Kasumi-1 (cell line): ENCODE measurements at places on chromosomes 1 and 21.

DNA sequence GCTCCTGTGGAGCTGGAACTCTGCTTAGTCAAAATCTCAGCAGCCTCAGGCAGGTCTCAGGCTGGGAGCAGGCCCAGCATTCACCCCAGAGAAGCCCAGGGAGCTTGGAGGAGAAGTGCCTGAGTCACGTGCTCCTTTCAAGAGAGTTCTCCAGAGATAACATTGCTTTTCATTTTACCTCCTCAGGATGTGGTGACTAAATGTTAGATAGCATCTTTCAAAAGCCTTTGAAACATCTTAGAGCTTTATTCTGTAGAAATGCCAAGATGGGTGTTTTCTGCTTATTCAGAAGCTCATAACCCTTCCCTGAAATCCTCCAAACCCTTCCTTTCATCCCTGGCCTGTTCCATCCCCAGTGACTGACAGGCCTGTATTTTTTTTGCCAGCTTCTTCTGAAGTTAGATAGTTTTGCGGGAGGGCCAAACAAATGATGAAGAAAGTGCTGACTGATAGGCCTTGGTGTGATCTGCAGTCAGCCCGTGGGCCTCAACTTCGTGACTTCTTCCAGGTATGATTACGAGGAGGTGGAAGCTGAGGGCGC, 58.0 kb downstream of the PGM1 start:
- no peak for DNase-seq

DNA sequence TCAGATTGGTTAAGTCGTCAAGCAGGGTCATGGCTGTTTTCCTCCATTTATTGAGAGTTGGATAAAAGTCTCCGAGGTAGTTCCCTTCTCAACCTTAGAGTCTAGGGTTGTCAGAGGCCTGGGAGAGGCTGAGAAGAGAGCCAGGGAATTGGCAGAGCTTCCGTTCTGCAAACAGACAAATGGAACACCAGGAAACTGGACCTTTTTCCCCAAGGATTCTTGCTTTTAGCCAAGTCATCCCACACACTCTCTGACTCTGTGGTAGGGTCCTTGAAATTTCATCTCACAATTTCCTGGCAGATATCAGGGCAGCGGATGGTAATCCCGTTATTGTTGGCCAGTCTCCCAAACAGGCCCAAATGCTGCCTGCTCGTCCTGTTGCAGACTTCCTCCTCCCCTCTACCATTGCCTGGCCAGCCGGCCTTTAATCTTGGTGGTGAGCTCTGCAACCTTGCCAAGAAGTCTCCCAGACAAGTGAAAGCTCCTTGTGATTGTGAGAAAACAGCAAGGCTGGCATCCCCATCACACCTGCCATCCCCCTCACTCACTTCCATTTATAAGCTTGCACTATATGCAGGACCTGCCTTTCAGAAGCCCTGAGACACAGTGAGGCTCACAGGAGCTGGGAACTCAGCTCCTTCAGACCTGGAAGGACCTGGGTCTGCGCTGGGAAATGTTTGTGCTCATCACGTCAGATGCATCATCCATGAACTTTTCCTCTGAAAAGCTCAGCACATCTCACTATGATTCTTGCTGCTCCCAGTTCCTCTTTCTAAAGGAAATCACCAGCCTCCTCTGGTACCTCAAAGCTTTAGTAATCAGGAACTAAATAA, 13.7 kb upstream of the SRP9 start:
- no peak for DNase-seq

GRCh38 chr1:180598333-180598974, 33.4 kb upstream of the XPR1 start:
- DNase-seq: no peak

DNA sequence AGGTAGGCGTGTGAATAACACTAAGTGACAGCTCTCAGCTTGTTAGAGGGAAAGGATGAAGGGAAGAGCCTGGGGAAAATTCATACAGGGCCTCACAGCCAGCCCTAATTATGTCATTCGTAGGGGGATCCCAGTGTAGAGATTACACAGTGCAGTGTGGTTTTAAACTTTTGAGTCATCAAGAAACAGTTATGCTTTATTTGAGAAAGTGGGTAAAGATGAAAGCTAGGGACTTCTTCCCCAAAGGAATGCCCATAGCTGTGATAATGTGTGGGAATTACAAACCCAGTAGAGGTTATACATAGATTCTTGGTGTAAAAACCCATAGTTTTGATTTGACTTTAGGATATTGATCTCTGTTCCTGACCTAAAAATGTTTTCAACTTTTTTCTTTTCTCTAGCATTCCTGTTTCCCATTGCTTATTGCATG, 1.9 kb downstream of the TTF2 start:
- peak; percentile 23 for DNase-seq

GRCh38 chr1:36170643-36171412, 14.9 kb downstream of the MAP7D1 start:
- DNase-seq: no peak

DNA sequence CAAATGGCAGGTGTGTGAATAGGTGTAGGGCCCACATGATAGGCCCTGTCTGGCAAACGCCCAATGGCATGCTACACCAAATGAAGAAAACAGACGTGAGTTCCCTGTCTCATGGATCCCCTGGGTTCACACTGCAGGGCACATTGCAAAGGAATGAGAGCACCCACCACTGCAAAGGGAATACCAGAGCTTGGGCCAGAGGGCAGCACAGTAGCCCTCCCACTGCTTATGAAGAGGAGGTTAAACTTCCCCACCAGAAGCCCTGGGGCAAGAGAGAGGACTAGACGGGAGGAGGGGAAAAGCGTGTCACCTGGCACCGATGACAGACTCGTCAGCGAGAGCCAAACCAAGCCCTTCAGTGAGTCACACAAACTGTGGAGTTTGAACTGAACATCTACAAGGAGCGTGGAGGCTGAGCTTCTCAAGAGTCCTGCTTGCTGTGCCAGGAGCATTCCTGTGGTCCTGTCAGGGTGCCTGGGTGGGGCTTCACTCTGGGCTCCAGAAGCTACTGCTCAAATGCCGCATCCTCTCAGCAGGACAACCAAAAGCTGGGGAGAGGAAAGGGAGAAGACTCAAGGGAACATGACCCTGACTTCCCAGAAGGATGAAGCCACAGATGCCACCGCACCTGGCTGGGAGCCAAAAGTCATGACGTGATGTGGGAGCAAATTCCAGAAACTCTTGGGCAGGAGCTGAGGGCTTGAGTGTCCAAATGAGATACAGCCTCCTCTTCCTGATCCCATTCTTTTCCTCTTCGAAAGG, 61.1 kb downstream of the TOMM20 start:
- DNase-seq: peak; percentile 32

DNA sequence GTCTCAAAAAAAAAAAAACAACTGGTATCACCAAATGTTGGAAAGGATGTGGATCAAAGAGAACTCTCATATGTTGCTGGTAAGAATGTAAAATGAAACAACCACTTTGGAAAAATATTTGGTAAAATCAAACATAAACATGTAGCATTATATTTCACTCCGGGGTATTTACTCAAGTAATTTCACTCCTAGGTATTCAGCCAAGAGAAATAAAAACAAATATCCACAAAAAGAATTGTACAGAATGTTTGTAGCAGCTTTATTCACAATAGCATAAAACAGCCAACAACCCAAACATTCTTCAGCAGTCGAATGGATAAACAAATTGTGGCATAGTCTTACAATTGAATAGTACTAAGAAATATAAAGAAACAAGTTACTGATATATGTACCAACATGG, 32.4 kb upstream of the ZSWIM5 start:
- DNase-seq: no peak

DNA sequence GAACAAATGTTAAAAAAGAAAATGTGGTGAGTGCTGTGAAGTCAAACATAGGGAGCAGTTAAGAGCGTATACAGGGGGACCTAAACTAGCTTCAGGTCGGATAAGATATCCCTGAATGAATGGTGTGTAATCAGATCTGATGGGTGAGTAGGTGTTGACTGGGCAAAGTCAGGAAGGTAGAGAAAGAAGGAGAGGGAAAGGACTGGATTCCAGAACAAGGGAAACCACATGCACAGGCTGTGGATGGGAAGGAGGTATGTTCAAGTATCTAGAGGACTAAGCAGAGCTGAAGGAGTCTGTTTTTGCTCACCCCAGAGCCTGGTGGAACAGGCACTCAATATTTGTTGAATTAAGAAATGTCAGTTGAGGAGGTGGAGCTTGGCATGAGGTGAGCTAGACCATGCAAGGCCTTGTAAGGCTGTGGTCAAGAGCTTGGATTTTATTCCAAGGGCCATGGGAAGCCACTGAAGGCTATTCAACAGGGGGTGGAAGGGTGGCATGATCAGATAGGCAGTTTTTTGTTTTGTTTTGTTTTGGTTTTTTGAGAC, 27.4 kb downstream of the MAP7D1 start:
- no peak for DNase-seq

DNA sequence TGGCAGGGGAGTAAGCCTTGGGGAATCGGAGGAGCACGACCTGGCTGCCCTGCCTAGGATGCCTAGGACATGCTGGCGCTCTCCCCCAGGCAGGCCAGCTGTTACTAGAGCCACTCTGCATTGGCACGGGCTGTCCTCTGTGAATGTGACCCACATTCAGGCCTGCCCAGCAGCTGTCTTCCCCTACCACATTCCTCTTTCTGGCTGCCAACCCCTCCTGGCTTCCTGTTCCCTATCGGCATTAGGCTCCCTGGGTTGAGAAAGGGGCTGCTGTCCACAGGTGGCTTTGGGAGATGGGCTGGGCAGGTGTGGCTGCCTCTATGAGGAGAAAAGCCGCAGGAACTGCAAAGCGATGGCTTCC, 2.3 kb upstream of the NFASC start:
- DNase-seq: no peak

GRCh38 chr1:36576551-36577110, 93.9 kb upstream of the CSF3R start:
- DNase-seq: no peak

GRCh38 chr1:33314416-33314815, 6.5 kb downstream of the A3GALT2 start:
- DNase-seq: no peak

DNA sequence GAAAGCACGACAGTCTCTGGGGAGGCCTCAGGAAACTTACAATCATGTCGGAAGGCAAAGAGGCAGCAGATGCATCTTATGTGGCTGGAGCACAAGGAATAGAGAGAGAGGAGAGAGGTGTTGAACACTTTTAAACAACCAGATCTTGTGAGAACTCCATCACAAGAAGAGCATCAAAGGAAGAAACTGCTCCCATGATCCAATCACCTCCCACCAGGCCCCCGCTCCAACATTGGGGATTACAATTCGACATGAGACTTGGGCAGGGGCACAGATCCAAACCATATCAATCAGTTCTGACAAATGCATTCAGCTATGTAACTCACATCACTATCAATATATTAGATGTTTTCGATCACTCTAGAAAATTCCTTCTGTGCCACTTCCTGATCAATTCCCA, 37.6 kb downstream of the ETS2 start:
- DNase-seq: no peak

DNA sequence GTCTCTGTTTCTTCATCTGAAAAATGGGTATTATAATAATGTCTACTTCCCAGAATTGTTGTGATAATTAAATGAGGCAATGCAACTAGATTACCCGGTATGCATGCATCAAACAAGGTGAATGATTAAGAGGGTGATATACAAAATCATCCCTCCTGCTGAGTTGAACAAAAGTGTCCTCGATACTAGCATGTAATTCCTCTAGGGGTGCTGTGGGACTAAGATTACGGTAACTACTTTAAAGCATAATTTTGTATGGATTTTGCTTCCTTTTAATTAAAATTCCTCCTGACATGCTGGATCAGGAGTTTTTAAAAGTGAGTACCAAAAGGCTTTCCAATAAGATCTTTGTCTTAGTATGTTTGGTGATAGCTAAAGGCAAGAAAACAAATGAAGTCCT, 98.7 kb upstream of the PRMT6 start:
- peak; percentile 7 for DNase-seq

GRCh38 chr1:211490038-211490678, 1.8 kb downstream of the RD3 start:
- no peak for DNase-seq

GRCh38 chr1:18913065-18913835, 10.9 kb upstream of the ALDH4A1 start:
- DNase-seq: peak; percentile 65

- no peak for DNase-seq
Measured at GRCh38 chr1:178649582-178650350, 75.3 kb upstream of the RALGPS2 start.
